ENCODE measurements at places on chromosomes 13 and 19. TPM values are rescaled to one million over a fixed set of nuclear protein-coding genes. Genes with fewer than 3 reads are reported as not detected.

DNA sequence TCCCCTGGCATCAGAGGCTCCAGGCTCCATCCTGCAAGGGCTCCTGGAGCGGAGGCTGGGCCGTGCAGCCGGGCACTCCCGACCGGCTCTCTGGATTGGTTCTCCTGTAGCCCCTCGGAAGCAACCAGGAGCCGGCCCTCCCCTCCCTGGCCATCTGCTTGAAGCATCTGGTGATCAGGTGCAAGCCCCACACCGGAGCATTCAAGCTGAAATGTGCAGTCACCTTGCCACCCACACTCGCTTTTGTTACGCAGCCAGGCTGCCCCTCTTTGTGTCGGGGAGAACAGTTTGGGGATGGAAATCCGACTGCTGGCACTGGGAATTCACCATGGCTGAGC lies 258.8 kb downstream of the ZNF536 start:
- H3K27me3 ChIP-seq: no peaks in the 10 kb centered on the region
- no peak overlapping the region for H3K27ac ChIP-seq
- no peaks in the 10 kb centered on the region for H3K4me1 ChIP-seq
- H3K4me3 ChIP-seq: no peak overlapping the region

- H3K36me3 ChIP-seq: no peaks in the 10 kb centered on the region
- no peak for DNase-seq
- no peak overlapping the region for H3K27ac ChIP-seq
- no peak overlapping the region for H3K4me3 ChIP-seq
- H3K4me1 ChIP-seq: no peaks in the 10 kb centered on the region
Observed at GRCh38 chr13:20090349-20090748, 70.5 kb downstream of the GJA3 start.

The FCGBP gene
- total RNA-seq: 51.7 TPM

The ZNF560 gene
- not detected for total RNA-seq

Data from kidney (tissue), 22 donors.